ENCODE measurements at places on chromosomes 6 and 20.

DNA sequence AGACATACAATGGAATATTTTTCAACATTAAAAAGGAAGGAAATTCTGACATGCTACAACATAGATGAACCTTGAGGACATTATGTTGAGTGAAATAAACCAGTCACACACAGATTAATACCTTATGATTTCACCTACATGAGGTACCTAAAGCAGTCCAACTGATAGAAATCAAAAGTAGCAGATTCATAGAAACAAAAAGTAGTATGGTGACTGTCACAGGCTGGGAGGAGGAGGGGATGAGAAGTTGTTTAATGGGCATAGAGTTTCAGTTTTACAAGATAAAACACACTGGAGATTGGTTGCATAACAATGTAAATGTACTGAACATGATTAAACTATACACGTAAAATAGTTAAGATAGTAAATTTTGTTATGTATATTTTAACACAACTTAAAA is 48.5 kb upstream of the OLIG3 start:
- DNase-seq: no peak

GRCh38 chr20:17768271-17768670 is 68.5 kb downstream of the BANF2 start:
- no peak for DNase-seq

- no peak for DNase-seq
These were observed 38.3 kb downstream of the HECA start for GRCh38 chr6:139173172-139173571.

GRCh38 chr6:43130429-43130828 is 40.6 kb upstream of the SRF start:
- DNase-seq: no peak

- DNase-seq: no peak
These were observed 21.0 kb upstream of the PRELID3B start for GRCh38 chr20:59063358-59064213.

GRCh38 chr20:53445321-53445731 is 148.3 kb downstream of the ZNF217 start:
- DNase-seq: no peak

DNA sequence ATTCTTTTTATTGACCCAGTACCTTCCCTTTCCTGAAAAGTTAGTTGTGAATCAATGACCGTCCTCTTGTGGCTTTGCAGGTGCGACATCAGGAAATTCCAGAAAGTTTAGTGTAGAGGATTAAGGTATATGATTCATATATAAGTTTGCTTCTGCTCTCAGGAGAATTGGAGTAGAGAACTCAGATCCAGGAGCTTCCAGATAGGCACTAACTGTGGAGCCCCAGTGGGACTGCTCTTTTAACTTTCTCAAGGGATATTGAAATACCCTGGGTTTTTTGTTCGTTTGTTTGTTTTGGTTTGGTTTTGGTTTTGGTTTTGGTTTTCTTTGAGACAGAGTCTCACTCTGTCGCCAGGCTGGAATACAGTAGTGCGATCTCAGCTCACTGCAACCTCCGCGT is 9.5 kb downstream of the TAAR2 start:
- DNase-seq: no peak

DNA sequence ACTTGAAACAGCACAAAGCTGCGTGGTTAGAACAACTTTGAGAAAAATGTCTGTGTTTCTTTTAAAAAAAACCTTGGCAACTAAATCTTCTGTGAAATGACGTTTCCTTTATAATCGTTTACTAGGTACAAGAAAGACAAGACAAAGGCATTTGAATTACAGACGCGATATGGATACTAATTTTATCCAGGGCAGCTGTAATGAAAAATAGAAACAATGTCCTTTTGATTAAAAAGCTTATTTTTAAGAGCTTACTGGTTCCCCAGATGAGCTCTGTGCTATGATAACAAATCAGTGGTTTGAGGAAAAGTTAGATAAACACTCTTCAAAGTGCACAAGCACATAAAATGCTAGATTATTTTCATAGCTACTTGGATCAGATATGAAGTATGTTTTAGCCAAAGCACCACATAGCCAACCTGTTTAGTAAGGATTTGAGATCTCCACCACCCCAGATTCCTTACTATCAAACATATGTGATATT is 1.6 kb upstream of the SYNCRIP start:
- DNase-seq: no peak

- no peak for DNase-seq
These were observed 6.0 kb downstream of the CNPY3 start for GRCh38 chr6:42935322-42935721.

- DNase-seq: no peak
These were observed 1.5 kb upstream of the CCR6 start for GRCh38 chr6:167121335-167121841.

DNA sequence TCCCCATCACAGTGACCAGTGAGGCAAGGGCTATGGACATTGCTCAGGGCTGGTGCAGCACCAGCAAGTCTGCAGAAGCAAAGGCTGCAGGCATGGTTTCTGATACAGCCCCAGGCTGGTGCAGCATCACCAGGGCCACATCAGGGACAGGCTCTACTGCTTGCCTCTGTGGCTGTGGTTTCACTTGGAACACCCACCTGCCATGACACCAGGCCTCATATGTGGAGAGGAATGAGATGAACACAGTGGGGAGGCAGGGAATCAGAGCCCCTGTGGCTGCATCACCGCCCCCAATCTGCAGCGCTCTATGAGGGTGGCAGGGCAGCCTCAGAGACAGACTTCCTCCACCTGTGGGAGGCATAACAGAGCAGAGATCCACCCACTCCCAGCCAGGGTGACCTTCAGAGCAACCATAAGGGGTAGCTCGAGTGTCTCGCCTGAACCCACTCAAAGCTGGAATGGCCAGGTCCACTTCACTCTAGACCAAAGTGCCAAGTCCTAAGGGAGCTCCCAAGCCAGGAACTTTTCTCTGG is 7.9 kb downstream of the RING1 start:
- DNase-seq: no peak

- DNase-seq: no peak
These were observed 96.0 kb downstream of the INSM1 start for GRCh38 chr20:20463933-20464374.

DNA sequence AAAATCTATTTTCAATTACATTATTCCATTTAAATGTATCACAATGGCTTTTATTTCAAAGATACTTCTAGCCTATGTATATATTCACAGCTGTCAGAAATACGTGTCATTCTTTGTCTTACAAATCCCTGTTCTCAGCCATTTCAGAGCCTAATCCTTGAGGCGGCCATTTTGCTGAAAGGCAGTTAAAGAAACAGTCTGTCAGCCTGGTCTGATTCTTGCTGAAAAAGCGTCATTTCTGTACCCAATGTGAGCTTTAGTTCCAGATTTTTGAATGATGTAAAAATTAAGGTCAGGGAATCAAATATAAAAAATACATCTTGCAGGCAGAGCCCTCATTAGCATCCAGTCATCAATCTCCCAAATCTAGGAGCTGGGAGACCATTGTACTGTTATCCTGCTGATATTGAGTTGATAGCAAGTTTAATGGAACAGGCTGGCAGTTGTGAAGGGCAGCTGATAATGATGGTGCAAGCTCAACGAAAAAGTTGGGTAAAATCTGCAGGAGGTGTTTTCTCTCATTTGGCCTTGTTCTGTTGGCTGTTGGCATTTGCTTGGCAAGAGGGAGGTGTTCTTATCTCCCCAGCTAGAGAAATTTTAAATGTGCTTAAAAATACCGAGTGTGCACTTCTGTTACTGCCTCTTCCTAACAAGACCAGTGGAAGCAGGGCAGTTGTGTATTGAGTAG is 314.8 kb downstream of the SOX4 start:
- no peak for DNase-seq

DNA sequence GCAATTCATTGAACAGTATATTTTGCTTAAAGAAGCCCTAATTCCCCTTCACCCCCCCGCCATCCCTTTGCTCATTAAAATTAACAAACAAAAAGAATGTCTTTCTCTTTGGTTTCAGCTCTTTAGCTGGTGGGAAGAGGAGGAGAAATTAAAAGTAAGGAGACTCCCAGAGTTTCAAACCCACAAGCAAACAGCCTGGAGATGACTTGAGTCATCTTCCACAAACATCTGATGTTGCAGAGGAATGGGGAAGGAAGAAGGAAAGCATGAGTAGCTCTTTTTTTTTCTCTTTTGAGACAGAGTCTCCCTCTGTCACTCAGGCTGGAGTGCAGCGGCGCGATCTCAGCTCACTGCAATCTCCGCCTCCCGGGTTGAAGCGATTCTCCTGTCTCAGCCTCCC is 189.6 kb downstream of the ADAT2 start:
- DNase-seq: no peak

DNA sequence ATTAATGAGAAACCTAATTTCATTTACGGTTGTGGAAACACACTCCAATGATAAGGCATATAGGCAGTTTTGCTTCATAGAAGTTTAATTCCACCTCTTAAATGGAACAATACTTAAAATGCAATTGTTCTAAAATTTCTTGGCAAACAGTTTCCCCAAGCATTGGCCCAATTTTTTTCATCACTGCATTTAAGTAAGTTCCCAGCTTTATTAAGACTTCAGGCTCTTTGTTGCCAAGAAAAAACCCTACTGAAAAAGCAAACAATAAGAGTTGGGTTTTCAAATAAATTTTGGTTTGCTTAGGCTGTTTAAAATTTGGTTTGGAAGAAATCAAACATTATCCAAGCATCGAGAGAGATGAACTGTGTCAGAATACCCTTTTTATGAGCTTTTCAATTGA is 690.9 kb upstream of the NRSN1 start:
- DNase-seq: no peak

DNA sequence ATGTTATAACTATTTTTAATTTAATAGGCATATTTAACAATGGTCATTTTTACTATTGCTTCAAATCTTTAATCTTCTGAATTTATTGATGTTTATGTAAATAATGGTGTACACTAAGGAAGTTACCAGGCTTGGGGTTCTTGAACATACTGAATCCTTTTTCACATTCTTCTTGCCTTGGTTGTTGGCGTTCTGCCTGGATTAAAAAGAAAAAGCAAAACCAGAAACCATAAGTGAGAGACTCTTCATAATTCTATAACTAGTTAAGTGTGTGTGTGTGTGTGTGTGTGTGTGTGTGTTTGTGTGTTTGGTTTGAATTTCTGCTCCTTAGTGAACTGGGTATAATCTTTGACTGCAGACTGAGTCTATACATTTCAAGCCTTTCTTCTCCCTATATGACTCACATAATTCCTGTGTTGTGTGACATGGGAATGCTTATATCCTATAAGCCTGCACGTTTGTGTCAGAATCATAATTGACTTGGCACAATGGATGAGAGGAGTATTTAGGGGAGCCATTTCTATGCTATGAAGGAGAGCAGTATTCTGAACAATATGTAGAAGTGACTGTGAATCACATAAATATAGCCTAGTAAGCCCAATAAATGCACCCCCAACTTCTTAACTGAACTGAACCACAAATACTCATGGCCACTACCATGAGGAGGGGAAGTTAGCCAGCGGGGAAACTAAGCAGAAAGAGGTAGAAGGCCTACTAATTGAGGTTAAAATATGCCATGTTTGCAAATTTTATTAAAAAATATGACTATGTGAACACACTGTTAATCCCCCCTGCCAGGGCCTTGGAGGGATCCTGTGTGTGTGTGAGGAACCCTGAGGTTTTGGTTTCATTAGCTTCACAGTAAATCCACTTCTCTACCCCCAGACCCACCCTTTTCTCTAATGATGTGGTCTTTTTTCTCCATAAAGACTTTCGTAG is 425.5 kb downstream of the BCKDHB start:
- no peak for DNase-seq

DNA sequence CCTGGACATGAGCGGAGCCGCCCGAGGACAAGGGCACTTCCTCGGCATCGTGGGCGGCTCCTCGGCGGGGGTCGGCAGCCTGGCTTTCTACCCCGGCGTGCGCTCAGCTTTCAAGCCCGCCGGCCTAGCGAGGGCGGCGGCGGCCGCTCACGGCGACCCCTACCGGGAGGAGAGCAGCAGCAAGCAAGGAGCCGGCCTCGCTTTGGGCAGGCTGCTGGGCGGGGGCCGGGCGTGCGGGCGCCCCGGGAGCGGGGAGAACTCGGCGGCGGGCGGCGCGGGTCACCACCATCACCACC is 6.7 kb downstream of the PRDM13 start:
- no peak for DNase-seq

DNA sequence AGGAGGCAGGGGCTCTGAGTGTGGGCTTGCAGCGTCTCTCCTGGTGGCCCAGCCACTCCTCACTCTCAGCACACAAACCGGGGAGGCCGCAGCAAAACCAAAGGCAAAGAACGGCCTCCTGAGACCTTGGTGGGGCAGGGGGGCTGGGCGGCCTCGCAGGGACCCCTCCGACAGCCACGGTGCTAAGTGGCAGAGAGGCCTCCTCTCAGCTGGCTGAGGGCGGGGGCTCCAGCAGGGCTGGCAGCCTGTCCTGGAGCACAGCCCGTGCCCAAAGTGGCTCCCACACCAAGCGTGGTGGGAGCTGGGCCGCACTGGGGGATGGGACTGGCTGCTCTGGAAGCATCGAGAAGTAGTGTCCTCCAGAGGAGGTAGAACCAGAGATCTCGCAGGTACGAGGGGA is 334.4 kb downstream of the QKI start:
- no peak for DNase-seq

GRCh38 chr6:159043251-159043650 is 1.5 kb downstream of the TAGAP start:
- DNase-seq: no peak

DNA sequence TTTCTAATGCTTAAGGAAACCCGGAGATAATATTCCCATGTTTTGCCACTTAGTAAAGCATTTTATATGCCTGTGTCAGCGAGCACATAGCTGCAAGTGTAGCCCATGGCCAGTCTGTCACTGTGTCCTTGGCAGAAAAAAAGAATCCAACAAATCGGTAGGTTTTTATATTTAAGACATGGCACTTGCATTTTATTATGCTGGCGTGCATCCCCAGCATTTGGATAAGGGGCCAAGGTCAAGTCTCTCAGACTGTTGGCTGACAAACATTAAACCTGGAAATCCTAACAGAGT is 1.2 kb upstream of the ZNF184 start:
- DNase-seq: no peak

GRCh38 chr6:113830140-113830539 is 27.0 kb upstream of the MARCKS start:
- no peak for DNase-seq

DNA sequence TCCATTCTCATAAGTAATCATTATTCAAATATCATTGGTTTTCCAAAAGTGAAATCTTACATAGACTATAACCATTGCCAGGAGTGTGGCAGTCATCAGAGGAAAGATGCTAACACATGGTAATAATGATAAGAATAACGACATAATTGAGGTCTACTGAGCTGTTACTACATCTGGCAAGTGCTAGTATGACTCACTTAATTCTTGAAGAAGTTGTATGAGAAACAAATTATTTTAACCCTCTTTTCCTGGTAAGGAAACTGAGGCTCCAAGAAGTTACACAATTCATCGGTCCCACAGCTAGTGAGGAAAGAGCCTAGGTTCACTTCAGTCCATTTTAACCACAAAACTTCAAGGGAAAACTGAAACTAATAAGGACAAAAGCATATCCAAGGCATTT is 335.6 kb upstream of the BTBD3 start:
- DNase-seq: no peak

GRCh38 chr6:64224819-64225218 is 589.2 kb downstream of the PHF3 start:
- no peak for DNase-seq

DNA sequence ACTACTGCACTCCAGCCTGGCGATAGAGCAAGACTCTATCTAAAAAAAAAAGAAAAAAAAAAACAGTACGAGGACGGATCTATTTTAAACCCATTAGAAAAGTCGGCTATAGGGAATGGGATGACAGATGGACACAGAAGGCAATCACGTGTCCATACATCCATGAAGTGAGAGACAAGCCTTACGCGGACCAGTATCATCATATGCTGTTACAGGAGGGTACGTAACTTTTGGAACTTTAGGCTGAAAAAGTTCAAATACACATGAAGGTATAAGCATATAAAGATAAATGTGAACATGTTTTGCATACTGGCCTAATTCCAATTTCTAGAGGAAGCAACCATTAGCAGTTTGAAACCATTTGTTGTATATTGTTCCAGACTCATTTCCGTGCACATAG is 109.8 kb upstream of the EXOC2 start:
- DNase-seq: no peak

Measured in cortex of kidney (tissue), 1 donor.